Esophagus squamous epithelium (tissue), 5 donors: ENCODE measurements at places on chromosomes 16 and 17.

- no peak for DNase-seq
Measured at GRCh38 chr16:57685633-57686032, 9.0 kb upstream of the DRC7 start.

GRCh38 chr17:79078476-79079190, 4.0 kb downstream of the ENGASE start:
- DNase-seq = no peak

GRCh38 chr17:56176091-56176490, 22.8 kb downstream of the ANKFN1 start:
- DNase-seq = no peak

GRCh38 chr16:89413811-89414585, 76.4 kb downstream of the ANKRD11 start:
- no peak for DNase-seq

- DNase-seq = no peak
Measured at GRCh38 chr17:83149029-83149725, 69.8 kb downstream of the METRNL start.

DNA sequence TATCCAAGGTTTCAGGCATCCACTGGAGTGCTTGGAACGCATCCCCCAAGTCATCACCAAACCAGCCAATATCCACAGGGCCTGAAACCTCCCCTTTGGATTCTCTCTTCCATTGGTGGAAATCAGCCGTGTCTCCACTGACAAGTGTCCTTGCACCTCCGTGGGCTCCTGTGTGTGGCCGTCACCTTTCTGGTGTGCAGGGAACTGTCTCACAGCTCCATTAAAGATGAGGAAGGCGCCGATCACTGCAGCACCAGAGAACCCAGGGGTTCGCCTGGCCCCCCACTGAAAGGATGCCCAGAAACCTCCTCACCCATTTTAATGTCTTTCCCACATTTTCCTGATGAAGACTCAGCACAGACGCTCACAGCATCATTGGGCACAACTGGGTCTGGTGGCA, 17.8 kb upstream of the METRNL start:
- DNase-seq = no peak

- no peak for DNase-seq
Measured at GRCh38 chr16:733382-734207, 6.7 kb downstream of the HAGHL start.

- no peak for DNase-seq
Measured at GRCh38 chr16:8552487-8553221, 37.7 kb downstream of the TMEM114 start.

DNA sequence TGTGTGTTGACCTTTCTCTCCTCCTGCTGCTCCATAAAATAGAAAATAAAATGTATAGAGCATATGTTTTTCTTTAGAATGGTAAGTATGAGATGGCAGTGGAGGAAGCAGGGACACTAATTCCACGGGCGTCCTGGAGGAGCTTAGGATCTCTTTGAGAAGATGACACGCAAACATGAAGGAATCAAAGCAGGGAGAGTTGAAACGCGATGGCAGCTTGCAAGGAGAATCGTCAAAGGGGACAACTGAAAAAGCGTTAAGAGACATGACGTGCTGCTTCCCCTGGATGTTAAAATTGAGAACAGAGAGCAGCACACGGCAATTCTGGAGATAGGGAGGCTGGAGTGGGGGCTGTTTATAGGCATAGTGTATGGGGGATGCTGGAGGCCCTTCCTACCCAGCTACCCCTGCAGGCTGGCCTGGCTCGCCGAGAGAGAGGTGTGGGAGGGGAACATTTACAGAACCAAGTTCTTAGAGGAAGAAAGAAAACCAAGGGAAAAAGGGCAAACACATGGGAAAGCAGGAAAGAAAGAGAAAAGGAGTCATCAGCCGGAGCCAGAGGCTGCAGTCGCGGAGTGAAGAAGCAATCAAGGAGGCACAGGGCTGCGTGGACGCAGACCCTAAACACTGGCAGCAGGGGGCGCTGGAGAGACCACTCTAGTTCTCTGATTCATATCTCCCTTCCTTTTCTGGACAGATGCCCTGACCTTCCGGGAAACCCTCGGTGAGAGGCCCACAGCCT, 55.8 kb downstream of the MYH13 start:
- DNase-seq = no peak

DNA sequence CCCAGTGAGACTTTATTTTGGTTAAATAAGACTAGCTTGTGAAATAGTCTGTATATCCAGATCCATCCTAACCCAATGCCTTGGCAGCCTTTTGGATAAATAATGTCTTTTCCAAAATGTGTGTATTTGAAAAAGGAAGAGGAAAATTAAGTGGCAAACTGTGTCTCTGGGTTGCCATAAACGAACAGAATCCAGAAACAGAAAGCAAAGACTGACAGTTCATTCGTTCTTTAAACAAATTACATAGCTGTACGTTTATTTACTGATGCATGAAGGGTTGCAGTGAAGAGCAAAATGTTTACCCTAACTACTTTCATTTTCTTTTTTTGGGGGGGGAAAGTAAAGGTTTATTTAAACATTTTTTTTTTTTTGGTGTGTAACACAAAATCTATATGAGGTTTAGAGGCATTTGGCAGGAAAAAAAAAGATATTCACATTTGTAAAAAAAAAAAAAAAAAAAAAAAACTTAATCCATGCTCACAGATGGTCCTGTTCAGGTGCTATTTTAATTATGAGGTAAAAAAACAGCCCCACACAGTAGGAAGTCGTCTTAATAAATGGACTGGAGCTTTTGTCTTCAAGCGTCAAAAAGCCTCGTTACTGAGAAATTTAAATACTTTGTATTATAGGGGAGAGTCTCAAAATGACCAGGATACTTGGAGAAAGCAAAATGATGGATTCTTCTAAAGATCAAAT, 245.9 kb downstream of the FTO start:
- no peak for DNase-seq

DNA sequence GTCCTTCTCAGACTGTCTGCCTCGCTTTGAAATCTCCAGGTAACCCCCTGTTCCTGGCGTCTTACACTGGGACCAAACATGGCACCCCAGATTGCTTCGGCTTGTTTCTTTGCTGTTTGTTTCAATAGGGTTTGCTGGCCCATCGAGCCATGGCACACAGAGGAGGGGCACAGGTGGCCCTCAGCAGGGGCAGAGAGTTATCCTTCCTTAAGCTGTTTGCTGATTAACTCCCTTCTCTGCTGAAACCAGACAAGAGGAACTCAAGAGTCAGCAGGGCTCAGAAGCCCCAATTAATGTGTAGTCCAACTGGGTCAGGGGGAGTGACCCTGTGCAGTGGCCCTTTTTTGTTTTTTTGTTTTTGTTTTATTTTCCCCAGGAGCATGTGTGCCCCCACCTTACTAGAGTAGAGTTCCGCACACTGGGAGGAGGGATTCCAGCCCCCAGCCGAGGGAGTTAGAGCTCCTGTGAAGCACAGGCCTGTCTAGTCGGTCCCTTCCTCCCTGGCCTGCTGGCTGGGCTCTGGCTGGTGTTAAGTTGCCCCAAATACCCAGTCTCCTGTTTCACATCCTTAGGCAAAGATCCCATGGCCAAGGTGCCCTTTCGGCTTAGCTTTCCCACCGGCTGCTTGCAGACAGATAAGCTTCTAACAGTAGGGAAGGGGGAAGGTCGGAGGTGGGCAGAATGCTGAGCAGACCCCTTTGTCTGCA, 39.3 kb downstream of the YPEL2 start:
- no peak for DNase-seq
